ENCODE measurements at places on chromosomes 5 and 9.

DNA sequence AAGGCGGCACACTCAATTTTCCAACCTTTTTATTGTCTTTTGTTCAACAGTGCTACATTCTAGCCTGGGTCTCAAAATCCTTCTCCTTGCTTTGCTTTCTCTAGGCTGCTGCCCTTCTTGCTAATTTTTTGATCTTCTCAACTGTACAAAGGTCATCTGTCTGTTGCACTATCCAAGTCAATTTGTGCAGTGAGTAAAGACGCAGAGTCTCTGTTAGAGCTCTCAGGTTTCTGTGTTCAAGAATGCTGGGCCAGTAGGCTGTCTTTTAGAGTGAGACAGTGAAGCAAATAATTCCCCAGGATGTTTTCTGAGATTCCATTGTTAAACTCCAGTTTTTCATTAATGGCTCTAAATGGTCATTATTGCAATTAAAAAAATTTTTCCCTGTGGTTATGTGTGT is 255.7 kb upstream of the ACTBL2 start:
- DNase-seq: no peak

DNA sequence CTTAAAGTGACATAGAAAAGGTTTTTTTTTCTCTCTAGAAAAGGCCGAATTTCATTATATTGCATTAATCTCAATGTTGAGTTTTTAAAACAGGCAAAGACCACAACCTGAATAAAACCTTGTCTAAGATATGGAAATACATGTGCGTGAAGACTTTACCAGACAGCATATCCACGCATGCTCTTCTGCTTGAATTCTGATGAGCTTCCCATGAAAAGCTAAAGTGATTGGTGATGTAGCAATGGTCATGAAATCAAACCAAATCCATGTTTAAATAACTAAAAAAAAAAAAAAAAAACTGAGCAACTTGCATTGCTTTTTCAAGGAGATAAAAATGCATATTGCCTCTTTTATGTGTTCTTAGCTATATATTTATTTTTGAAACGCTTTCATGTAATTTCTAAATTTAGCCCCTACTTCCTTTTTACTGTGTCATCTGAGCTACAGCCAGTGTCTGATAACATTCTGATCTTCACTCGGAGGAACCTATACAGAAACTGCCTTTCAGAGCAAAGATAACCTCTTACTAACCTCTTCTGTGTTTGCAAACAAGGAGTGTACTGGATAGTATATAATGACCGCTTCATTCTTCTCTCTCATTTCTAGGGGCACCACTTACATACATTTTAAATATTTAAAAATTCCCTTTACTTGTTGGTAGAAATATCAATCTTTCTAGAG is 179.1 kb upstream of the GNA14 start:
- no peak for DNase-seq

- no peak for DNase-seq
These were observed 120.7 kb upstream of the PAPPA start for GRCh38 chr9:116032683-116033440.

DNA sequence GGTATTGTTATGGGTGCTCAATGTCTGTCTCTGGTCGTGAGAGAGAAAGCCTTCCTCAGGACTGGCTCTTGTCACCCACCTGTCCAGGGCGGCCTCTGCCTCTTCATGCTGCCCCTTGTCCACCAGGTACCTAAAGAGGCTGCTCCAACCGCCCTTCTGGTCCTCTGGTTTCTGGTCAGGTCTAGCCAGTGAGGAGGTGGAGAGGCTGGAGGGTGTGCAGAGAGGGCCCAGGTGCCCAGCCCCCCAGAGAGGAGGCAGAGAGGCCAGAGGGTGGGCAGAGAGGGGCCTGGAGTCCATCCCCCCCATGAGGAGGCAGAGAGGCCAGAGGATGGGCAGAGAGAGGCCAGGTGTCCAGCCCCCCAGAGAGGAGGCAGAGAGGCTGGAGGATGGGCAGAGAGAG is 329.8 kb upstream of the IRX4 start:
- DNase-seq: no peak

DNA sequence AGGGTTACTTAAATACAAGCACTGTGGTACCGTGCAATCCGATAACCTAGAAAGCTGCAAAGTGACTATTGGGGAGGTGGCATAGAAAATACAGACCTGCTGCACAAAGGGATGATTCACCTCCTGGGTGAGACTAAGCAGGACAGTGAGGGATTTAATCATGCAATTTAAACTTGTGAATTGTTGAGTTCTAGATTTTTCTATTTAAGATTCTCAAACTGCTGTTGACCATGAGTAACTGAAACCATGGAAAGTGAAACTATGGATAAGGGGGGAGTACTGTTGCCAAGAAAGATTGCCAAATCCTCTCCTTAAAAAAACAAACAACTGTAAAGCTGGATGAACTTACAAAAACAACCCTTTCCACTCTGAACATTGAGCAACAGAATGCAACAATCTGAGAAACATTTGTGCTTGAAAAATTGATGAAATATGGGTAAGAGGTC is 61.5 kb upstream of the NUDT12 start:
- no peak for DNase-seq

DNA sequence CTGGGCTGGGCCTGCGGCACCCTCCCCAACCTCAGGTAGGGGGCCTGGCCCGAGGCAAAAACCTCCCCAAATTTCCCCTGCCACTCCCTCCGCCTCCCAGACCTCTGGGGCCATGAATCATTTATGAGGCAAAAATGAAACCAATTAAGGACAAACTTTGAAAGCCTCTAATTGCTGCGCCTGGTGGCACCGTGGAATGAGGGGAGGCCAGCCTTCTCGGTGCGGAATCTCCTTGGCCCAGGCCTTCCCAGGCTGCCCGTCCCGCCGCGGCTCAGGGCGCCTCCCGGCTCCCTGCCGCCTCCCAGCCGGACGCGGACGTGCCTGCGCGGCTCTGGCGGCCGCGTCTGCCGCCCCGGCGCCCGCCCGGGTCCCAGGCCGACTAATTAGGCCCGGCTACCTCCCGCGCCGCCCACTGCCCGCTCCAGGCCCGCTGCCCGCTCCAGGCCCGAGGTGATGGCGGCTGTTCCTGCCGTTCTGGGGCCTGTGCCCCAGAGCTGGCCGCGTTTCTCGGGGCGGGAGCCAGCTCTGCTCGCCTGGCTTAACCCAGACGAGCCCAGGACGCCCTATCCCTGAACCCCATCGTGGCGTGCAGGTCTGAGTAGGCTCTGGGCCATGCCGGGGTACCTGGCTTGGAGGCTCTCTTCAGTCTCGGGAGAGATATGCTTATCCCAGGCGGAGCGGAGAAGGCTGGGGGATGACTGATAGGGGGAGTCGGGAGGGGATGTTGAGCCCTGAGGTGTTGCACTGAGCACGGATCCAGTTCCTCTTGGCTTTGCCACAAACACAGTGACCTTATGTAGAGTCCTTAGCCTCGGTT is 20.1 kb downstream of the CXXC5 start:
- DNase-seq: no peak

DNA sequence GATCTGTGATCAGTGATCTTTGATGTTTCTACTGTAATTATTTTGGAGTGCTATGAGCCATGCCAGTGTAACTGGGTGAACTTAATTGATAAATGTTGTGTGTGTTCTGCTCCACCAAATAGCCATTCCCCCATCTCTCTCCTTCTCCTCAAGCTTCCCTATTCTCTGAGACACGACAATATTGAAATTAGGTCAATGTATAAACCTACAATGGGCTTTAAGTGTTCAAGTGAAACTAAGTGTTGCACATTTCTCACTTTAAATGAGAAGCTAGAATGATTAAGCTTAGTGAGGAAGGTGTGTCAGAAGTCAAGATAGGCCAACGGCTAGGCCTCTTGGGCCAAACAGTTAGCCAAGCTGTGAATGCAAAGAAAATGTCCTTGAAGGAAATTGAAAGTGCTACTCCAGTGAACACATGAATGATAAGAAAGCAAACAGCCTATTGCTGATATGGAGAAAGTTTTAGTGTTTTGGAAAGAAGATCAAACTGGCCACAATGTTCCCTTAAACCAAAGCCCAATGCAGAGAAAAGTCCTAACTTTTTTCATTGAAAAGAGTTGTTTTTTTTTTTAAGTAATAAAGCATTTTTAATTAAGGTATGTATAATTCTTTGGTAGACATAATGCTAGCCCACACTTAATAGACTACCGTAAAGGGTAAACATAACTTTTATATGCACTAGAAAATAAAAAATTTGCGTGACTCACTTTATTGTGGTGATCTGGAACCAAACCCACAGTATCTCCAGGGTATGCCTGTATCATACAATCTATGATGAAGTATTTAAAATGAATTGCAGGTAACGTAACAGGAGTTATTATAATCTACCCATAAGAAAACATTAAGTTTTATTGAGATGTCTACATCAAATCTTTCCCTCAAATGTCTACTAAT is 42.5 kb upstream of the ALDH1A1 start:
- DNase-seq: no peak

All from GOT3 (cell line).